Central memory CD4-positive, alpha-beta T cell (primary cell): ENCODE measurements at places on chromosomes 7 and 10.

GRCh38 chr7:100711369-100711768, 5.4 kb downstream of the POP7 start:
- DNase-seq = no peak

- DNase-seq = no peak
These were observed 11.0 kb downstream of the SAMD8 start for GRCh38 chr10:75122505-75122904.

- no peak for DNase-seq
These were observed 552.7 kb downstream of the MAGI2 start for GRCh38 chr7:78900806-78901205.

DNA sequence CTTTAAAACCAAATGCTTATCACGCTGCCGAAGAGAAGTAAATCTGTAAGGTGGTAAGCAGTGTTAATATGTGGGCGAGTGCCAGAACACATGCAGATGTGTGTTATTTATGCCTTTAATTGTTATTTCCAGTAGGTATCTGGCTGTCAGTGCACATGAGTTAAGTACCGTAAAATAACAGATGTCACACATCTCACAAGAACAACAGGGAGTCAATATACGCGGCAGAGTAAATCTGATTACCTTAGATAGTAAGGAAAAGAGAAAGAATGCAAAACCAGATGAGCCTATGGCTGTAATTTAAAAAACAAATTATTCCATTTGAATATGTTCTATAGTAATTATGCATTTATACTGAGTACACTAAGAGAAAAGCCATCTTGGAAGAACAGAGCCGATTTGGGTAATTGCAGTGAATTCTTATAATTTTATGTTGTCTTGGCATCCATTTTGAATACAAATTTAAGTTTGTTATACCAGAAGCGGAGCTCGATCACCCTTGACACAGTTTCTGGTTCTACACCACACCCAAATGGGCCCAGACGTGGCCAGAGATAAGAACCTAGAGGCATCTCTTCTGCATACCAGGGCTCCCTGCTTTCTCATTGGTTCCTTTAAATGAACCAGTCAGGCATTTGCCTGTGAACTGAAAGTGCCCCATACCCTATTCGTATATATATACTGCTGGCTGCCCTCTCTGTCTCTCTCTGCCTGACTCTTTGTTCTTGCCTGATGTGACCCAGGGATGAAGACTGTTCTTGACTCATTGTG, 34.8 kb downstream of the DNAJB9 start:
- DNase-seq = no peak

DNA sequence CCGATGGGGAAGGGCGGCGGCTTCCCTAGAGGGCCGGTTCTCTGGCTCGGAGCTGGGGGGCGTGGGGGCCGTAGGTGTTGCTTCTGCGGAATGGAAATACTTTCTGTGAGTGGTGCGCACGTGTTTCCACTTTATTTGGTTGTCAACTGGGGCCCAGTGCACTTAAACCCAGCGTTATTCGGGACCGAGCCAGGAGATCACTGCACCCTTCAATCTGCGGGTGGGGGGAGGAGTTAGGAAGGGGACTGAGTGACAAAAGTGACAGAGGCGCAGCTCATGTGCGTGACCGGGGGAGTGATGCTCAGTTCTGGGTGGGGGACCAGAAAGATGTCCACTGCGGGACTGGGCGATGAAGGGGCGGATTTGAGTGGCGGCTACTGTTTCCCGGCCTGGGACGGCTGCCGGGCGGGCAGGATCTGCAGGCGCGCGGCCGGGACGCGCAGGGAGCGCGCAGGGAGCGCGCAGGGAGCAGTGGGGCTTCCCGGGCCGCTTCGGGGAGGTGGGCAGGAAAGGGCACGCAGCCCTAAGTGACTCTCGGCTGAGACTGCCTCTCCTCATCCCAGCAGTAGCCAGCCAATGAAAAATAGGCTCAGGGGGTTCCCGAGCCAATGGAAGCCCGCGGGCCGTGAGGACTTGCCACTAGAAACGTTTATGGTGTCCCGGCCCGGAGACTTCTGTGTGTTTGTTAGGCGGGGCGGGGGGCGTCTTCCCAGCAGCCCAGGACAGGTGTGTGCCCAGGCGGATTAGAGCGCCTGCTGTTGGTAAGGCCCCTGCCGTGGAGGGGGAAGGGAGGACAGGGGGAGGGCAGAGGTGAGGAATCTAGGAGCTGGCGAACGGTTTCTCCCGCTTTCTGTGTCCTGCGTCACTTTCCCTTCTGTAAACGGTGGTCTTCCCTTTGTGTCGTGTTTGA, 54.3 kb upstream of the KDM7A start:
- DNase-seq = peak; percentile 53

- DNase-seq = no peak
These were observed 132.4 kb upstream of the RHEB start for GRCh38 chr7:151652111-151652510.

DNA sequence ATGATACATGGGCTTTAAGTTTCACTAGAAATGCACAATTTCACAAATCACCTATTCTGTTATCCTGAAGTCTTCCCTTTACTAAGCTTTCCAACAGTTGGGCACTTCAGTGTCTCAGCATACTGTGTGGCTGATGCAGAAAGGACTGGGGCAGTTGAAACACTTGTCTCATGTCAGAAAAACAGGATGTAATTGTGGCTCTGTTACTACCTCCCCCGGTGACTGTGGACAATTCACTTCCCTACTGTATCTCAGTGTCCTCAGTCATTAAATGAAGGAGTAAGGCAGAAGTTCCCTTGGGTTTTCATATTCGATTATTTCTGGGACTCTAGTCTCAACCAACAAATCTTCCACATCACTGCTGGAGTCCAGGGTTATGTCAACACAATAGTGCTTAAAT, 17.9 kb downstream of the ANKRD22 start:
- no peak for DNase-seq
